ENCODE measurements at places on chromosomes 1 and 21.

GRCh38 chr21:32412162-32413014 lies at the start of gene EVA1C:
EVA1C (plus strand) TSS chr21:32412706; CDS start chr21:32412854, 148 bp downstream.
- DNase-seq: peak; percentile 78

DNA sequence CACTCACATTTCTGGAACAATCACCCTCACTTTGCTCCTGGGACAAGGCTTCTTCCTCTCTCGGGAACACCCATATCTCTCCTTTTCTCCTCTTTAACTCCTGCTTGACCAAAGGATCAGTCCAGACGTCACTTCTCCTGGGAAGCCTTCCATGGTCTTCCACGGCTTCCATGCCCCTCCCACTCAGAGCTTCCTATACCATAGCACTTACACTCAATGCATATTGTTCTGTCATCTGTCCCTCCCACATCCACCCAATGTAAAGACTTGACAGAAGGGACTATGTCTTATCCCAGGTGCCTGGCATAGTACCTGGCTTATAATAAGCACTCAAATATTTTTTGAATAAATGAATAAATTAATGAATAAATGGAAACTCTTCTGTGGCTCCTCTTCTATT lies 28.2 kb downstream of the CD34 start:
- no peak for DNase-seq

DNA sequence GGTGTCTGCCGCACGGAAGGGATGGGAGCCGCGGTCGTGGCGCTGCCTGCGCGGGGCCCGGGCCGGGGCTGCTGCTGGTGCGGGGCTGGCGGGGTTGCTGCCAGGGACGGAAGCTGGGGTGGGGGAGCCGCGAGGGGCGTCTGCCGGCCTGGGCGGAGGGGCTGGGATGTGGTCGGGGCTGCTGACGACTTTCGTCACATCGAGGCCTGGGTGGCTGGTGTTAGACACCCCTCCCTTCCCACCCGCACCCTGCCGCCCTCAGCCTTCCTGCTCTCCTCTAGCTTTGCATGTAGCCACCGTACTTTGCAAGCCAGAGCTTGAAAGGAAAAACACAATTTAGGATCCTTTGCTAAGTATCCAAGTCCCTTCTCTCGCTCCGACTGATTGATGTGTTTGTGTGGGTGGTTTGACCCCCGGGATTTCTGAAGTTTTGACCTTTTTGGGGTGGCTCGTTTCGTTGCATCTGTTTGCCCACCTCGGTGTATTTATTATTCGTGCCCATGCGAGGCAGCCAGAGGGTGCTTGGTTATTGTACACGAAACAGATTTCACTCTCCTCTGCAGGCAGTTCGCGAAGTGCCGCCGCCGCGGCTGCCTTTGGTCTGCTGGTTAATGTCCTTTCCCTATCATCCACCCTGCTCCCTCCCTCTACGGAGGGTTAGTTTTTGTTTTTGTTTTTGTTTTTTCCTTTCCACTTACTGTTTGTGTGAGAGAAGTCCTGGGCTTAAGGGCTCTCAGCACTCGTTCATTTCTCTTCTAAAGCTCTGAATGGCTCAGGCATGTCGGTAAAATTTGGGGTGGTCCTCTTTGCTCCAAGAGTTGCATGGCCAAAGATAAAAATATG lies 868 bp downstream of the C1orf21 start:
- peak; percentile 17 for DNase-seq

DNA sequence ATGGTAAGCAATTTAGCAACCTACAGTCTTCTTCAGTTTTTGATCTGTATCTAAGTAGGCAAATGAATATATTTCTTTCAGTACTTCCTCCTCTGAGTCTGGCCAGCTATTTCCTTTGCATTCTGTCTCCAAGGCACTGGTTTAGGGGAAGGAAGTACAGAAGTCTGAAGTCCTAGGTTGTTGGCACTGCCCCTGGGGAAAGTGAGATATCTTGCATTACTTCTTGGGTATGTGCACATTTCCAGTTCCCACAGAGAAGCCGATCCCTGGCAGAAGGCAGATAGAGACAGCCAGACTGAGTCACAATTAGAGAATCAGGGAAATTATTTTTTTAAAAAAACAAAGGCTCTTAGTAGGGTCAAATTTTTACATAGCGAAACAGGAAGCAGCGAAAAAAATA lies 98.8 kb downstream of the RASAL2 start:
- DNase-seq: no peak

- no peak for DNase-seq
Observed at GRCh38 chr21:45208627-45208951, 79.1 kb downstream of the POFUT2 start.

- DNase-seq: no peak
Observed at GRCh38 chr21:33011462-33011861, 14.3 kb upstream of the OLIG2 start.
